ENCODE measurements at places on chromosomes 5 and 9.

- no peak for DNase-seq
These were observed 35.3 kb upstream of the SMIM23 start for GRCh38 chr5:171750311-171750788.

DNA sequence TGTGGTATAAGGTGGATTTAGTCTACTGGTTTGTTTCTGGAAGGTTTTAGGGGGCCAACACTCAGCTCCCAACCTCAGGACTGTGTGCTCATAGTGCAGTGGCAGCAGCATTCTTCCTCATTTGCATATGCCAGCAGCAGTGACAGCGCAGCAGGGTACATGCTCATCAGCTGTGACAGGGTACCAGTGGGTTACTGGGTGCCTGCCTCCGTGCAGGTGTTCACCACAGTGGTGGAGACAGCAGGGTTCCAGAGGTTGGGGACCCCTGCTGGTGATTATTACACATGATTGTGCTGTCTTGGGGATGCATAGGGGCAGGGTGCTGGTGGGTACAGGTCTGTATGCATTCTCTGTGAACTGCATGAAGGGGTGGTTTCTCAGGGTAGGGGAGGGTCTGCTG is 45.5 kb upstream of the IFNE start:
- no peak for DNase-seq

DNA sequence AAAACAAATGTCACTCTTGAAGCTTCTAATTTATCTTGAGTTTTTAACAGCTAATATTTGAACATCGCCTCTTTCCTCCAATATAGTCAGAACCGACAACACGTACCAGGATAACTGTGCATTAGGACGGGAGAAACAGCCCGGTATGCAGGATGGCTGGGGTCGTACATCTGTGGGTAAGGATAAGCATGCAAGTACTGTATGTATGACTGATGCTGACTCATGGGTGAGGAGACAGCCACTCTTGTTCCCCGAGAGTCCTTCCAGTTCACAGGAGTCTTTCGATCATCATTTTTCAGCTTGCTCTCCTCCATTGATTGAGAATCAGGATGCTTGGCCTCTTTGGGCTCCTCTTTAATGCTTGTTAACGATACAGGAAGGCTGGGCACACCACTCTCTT is 102.3 kb downstream of the ZNF608 start:
- DNase-seq, result no peak

- DNase-seq, result no peak
These were observed 389.1 kb downstream of the GADD45G start for GRCh38 chr9:89993678-89994630.

- no peak for DNase-seq
These were observed 1058.5 kb upstream of the DMAC1 start for GRCh38 chr9:8857926-8858595.

GRCh38 chr9:99823681-99824377 is 2.1 kb downstream of the NR4A3 start:
- DNase-seq, result no peak

GRCh38 chr9:77475641-77476473 is 172.3 kb downstream of the GNA14 start:
- no peak for DNase-seq

DNA sequence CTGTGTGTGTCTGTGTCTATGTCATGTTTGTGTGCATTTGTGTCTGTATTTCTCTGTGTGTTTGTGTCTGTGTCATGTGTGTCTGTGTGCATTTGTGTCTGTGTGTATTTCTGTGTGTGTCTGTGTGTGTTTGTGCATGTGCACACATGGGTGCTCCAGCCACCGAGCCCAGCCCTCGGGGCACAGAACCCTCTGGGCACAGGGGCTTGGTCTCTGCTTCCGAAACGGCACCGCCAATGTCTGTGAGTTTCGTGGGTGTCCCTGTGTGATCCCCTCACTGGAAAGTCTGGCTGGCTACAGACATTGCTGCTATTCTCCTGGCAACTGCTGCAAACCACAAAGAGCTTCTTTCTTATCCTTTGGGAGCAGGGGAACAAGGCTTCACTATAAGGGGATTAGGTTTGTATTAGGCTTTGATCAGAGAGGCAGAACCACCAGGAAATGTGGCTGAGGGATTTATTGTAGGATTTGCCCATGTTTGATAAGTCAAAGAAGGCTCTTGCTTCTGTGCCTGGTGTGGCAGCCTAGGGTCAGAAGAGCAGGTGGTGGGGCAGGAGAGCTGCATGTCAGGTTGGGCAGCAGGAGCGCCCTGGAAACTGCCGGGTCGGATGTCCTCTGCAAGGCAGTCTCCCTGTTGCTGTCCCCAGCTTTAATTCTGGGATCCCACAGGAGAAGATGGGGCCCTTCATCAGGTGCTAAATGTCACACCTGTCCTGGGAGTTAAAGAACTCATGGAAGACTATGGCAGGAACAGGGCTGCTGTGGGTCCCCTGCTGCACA is 39.6 kb upstream of the FCN1 start:
- no peak for DNase-seq

GRCh38 chr9:100575765-100576386 is 2.0 kb upstream of the CAVIN4 start:
- DNase-seq, result no peak

GRCh38 chr5:123294544-123294943 is 128.7 kb downstream of the CEP120 start:
- DNase-seq, result no peak

- DNase-seq, result no peak
These were observed 21.5 kb downstream of the SERINC5 start for GRCh38 chr5:80234116-80234948.

DNA sequence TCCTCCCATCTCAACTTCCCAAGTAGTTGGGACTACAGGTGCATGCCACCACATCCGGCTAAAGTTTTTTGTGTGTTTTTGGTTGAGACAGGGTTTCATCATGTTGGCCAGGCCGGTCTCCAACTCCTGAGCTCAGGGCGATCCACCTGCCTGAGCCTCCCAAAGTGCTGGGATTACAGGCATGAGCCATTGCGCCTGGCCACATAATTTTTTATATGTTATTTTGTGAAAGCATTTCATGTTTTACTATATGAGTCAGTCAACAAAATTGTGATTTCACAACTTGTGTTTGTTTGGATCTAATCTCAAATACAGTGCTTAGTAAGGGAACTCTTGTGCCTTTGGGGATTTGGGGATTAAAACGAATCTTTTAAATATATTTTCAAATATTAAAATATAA is 20.0 kb upstream of the FAM120AOS start:
- no peak for DNase-seq

DNA sequence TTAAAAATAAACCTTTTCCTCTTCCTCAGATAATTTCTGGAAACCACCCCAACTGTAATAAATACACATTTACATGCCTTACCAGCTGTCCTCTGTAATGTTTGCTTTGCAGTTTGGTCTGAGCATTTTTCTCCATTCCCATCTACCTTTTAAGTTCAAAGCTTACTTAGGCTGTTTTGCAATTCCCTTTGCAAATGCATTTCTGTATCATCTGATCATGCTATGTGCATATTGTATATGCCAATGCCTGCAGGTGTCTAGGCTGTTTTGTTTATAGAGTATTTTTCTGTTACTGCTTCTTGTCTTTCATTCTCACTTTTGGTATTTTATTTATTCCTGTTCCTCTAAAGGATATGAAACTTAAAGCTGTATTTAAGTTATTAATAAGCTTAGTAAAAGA is 86.3 kb downstream of the SLC44A1 start:
- no peak for DNase-seq

DNA sequence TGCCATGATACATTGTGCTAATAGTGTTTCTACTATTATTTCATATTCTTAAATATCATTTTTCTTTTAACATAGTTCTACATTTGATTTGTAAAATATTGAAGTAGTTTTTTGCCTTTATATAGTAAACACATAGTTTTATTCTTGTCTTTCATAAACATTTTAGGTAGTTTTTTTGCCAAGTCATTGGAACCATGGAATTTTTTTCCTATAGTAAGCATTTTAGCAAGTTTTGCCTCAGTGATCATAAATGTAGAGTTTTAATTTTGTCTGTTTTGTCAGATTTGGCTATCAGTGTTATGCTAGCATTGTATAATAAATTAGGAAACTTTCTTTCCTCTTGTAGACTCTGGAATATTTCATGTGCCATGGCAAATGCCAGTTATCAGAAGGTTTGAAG is 137.1 kb upstream of the LPAR1 start:
- no peak for DNase-seq

GRCh38 chr9:138098116-138098907 is 220.7 kb downstream of the CACNA1B start:
- no peak for DNase-seq

GRCh38 chr5:167678481-167678880 is 613.0 kb upstream of the WWC1 start:
- DNase-seq, result no peak

GRCh38 chr5:149423794-149424268 is 44.7 kb upstream of the IL17B start:
- no peak for DNase-seq

Data from GDM1 (cell line).